ENCODE measurements at places on chromosomes 5 and 9. TPM values are rescaled to one million over a fixed set of nuclear protein-coding genes. Genes with fewer than 3 reads are reported as not detected.

CNTNAP3 gene
- 3.0 TPM for polyA plus RNA-seq

CCDC152 gene
- polyA plus RNA-seq, result 5.1 TPM

PHF24 gene
- not detected for polyA plus RNA-seq

IFNA13 gene
- polyA plus RNA-seq, result not detected
